Fibroblast of skin of back (primary cell): ENCODE measurements at places on chromosomes 2 and 18.
A peak's percentile ranks its signal among the peaks of the same experiment; 100 is the strongest.

DNA sequence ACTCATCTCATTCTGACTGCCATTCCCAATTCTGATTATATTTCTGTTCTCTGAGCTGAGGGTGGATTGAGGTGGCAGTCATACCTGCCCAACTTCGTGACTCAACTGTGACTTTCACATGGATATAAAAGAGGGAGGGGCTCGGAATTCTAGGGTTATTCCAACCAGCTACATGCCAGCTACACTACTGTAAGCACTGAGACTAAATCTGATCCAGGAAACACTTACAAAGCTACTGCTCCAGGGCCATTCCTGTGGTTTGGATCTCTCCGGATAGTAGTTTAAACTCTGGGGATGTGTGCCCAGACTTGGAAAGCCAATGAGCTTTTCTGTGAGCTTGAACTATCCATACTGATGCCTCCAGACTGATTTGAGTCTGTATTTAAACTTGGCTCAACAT lies 7.9 kb downstream of the MAP2 start:
- peak; percentile 62 for DNase-seq

GRCh38 chr2:96501471-96501874 lies 3.7 kb downstream of the NEURL3 start:
- DNase-seq: no peak

DNA sequence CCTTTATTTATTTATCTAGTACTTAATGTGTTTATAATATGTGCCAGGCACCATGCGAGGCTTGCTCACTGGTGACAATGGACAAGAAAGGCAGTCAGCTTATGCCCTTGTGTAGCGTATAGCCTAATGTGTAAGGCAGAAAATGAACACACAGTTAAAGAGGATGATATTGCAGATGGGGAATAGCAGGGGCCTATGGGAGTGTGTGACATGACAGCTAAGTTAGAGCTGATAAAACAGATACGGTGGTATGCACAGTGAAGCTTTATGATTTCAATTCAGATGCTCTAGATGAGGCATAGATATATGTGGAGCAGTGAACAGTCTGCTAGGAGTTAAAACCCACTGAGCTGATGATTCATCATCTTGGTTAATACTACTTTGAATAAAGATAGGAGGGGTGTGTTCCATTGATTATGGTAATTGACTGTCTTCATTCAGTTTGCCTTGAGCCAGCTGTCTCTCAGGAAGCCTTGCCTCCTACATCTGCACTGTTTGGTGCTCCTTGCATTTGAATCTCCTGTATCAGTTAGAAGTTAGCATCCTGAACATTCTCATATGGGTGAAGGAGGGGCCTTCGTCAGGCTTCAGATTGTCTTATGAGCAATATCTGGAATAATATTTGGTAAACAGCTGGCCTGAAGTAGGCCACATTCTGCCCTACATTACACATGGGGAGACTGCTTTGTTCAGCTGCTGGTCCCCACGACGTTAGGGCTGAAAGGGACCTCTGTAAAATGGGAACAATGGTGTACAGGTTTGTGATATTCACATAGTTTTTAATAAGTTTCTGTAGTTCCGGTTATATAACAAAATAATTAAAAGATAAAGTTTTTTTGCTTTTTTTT lies 13.2 kb downstream of the MAP4K4 start:
- peak; percentile 47 for DNase-seq

- peak; percentile 53 for DNase-seq
Observed at GRCh38 chr18:9048808-9049494, 53.5 kb upstream of the NDUFV2 start.

- no peak for DNase-seq
Observed at GRCh38 chr2:56473524-56473923, 289.7 kb downstream of the CCDC85A start.

DNA sequence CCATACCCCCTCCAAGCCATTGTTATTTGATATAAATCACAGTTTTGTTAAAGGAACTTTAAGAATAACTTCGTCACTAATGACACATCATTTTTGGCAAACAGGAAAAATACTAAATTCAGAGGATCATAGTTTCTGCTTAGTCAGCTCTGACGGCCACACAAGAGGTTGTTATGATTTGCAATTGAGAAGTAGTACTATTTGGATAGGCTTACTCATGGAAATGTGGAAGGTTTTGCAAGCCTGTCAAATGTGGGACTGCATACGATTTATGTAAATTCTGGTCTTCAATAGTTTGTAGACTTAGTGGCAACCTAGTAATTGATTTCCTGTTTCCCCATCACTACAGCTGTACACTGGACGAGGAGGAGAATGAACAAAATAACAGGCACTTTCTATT lies 108.1 kb downstream of the ARHGEF33 start:
- peak; percentile 92 for DNase-seq

GRCh38 chr2:68835621-68836020 lies 35.6 kb downstream of the BMP10 start:
- no peak for DNase-seq

- DNase-seq: no peak
Observed at GRCh38 chr18:45874491-45875184, 49.2 kb downstream of the SIGLEC15 start.

DNA sequence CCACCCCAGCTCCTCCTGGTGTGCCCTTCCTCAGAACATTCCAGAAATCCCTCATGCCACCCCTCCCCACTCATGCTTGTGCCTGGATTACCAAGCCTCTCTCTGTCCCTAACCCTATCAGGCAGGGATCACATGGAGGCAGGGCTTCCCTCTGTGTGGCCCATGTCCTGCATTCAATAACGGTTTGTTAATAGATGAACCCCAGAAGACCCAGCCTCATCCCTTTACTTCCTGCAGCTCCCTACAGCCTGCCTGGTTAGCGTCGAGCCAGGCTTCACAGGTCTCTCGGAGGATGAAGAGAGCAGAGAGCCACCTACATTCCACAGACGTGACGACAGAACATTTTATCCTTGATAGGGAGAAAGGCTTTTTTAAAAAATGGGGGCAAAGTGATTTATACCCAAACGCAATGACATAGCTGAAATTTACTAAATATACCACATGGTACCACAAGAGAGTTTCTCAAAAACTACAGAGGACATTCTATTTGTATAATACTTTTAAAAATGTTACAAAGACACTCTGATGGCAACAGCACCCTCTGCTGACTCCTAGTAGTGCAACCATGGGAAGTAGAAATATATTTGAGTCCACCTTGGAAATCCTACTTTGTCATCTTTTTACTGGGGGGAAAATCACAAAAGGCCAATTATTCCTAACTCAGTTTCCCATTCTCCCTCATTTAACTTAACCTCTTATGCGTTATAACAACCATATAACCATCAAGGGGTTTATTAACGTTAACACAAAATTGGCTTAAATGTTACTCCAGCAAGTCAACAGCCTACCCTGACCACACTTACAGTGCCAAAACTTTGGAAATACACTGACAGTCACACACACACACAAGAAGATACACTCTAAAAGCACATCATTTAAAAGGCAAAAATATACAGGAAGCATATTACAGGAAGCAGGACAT lies 30.7 kb downstream of the FBXO15 start:
- peak; percentile 38 for DNase-seq

DNA sequence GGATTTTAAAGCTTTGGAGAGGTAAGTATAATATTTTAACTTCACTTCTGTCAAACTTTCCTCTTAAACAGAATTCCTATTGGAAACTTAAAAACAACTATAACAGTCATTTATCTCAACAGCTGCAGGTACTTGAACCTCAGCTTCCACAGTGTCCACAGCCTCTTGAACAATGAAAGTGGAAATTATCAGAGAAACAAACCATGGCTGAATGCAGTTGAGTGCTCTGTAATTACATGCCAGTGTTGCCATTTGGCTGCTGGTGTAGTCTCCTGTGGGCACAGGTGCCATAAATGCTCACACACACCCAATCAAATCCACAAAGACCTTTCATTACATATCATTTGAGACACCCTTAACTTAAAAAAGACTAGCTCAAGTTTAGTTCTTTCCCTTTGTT lies 125.1 kb downstream of the CPS1 start:
- no peak for DNase-seq

DNA sequence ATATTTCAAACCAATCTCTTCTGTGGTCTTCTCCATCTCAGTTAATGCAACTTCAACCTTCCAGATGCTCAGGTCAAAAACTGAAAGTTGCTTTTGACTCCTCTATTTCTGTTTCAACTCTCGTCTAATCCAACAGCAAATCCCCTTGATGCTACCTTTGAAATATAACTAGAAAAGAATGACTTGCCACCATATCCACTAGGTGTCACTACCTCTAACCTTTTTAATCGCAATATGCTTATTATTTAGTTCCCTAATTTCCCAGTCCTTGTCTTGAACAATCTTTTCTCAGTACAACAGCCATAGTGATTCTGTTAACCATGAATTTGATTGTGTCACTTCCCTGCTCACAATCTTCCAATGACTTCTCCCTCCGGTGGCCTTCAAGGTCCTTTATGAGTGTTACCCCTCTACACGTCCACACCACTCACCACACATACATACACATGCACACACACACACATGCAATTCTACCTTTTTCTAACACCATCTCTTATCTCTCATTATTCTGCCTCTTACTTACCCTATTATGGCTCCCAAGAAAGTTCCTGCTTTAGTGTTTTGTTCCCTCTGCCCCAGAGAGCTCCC lies 245.5 kb upstream of the KCNJ3 start:
- peak; percentile 15 for DNase-seq

DNA sequence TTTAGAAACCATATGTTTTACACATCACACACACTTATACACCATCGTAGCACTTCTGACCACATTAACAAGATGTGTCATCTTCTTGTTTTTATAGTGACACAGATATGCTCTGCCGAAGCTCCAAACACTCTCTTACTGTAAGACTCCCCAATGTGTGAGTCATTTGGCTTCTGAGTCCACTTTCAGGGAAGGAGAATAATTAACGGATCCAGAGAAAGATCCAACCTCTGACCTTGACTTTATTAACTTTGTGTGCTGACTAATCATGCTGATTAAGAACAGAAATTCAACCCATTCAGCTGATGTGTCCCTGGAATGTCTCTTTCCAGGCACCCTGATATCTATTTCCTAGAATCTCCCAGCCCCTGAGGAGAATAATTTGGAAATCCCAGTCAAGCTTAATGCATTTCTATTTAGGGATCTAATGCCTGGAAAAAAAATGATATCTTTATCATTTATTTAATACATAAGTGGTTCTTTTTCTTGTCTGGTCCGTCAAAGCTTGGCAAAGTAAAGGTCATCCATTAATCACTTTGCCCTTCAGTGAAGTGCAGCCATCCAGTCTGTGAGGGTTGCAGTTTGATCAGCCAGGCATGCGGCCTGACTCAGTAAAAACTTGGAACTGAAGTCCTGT lies 615.8 kb upstream of the SYT4 start:
- peak; percentile 97 for DNase-seq

DNA sequence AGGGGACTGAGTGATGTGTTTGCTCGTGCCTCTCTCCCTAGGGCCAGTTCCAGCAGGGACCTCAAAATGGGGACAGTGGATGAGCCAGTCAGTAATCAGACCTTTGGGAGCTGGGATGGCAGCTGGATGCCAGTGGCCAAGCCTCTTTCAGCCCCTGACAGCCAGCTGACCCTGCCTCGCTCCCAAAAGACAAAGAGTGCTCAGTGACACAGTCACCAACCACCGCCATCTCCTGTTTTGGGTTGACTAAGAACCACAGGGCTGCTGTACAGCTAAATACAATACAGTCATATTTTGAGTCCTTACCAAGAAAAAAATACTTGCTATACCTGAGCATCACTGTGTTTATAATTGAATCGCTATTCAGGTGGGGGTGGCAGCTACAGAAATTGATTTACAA lies 75.7 kb downstream of the POU3F3 start:
- DNase-seq: no peak

DNA sequence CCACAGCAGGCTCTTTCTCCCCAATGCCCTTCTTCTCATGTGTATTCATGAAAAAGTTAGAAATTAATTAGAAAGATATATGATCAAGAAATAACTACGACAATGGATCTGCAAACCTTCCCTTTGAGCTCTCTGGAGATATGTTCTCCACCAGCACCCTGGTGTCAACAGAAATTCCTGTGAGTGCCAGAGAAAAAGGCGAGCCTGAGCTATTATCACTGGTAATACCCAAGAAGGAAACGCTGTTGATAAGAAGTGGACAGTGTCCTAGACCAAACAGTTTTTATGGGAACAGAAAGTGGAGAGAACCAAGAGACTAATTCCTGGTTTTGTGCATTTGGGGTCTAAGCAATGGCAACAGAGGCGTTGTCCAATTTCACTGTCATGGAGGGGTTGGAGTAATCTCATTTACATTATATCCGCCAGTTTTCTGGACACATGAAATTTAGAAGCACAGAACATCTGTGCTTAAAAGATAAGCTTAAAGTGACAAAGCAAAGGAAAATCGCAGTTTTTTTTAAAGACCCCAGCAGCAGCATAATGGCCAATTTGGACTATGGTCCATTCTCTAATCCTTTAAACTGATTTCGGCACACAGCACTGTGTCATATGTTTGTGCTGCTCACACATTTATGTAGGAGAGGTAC lies 47.2 kb upstream of the CDC42EP3 start:
- DNase-seq: no peak

DNA sequence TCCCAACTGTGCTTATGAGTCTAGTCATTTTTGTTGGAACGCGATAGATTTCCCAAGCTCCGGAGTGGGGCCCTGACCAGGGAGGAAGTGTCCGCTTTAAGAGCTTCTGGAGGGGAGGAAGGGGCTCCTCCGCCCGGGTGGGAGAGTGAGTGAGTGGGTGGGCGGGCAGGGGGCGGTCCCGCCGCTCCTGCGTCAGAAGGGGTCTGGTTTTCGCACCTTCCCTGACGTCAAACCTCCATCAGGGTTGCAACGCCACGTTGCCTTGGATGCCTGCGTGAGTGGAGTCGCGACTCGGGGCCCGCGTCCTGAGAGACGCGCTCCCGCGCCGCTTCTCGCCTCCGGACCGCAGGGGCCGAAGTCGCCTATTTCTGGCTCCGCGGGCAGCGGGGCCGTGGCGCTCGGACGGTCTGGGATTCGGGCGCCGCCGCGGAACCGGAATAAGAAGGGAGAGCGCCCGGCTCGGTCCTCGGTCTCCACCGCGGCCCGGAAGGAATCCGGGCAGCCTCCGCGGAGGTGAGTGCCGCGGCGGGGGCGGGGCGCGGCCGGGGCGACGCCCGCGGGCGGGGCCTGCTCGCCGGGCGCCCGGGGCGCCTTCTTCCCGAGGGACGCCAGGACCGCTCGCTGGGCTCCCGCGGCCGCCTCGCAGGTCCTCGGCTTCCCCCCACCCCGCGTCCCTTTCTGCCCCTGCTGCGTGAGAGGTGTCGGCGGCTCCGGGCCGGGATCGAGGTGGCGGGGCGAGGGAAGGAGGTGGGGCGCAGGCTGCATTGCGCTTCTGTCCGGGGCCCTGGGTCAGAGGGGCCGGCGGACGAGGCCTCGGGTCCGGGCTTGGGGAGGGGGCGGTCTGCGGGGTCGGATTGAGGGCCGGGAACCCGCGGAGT lies at the start of gene ZDBF2:
Gene ZDBF2 (plus strand): TSS at position 230 of the 878 bp plus-strand sequence. CDS start 7,187 bp downstream, outside the sequence.
- DNase-seq: peak; percentile 40

DNA sequence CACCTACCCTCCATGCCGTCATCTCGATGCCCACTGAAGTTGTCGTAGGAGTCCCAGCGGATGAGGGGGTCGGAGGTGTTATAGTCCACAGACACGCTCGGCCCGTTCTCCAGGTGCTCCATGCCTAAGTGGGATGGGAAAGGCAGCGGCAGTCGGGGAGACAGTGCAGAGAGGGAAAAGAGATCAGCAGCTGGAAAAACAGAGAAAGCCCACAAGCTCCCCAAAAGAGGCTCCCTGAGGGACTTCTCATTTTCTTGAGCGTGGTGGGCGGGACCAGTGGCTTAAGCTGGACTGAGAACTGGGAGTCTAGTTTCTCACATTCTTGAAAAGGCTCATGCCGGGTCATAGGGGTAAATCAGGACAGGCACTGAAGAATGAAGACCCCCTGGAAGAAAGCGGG lies 121.9 kb downstream of the TNS1 start:
- no peak for DNase-seq
